ENCODE measurements at places on chromosomes 5 and 9.

DNA sequence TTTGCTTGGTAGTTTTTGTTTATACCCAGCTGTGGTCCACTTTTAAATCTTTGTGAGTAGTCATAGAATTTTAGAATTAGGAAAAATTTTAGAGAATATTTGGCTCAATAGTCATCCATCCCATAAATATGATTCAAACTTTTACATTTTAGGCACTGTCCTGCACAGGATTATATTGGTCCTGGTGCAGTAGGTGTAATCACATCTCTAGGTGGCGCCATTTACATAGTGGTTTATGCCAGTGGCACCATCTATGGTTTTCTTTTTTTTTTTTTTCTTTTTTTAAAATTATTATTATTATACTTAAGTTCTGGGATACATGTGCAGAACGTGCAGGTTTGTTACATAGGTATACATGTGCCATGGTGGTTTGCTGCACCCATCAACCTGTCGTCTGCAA, 260.7 kb upstream of the KCNN2 start:
- DNase-seq: no peak

DNA sequence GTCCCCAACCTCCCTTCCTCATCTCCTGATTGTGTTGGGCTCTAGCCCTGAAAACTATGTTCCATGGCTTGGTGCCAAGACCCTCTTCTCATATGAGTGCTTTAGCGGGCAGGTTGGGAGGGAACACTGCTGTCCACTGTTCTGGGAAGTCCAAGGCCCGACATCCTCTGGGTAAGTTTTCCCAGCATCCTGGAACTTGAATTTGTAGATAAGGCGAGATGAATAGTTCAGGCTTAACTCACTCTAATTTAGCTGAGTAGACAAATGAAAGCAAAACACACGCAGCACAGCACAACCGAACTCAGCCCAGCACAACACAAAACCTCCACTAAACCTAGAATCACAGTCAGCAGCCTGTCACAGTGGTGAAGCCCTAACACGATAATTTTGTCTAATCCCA, 95.3 kb upstream of the SLC28A3 start:
- DNase-seq: no peak

- DNase-seq: no peak
These were observed 161.6 kb upstream of the CD180 start for GRCh38 chr5:67358186-67358585.

DNA sequence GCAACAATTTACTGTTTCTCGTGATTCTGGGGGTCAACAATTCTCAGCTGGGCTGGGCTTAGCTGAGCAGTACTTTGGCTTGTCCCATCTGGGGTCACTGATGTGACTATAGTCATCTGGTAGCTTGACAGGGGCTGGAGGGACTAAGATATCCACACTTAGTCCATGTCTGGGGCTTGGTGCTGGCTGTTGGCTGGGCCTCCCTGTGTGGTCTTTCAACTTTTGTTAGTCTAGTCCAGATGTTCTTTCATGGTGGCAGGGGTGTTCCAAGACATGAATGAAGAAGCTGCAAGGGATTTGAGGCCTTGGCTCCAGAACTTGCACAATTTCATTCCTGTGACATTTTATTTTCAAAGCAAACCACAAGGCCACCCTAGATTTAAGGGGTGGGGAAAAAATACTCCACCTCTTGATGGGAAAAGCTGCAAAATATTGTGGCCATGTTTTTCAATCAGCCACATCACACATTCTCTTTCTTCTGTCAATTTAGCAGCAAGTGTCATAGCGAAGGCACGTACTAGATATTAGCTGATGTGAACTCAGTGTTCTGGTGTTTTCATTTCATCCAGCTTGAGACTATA, 59.2 kb downstream of the TSSK1B start:
- no peak for DNase-seq

- no peak for DNase-seq
These were observed 245.9 kb downstream of the SAXO1 start for GRCh38 chr9:18786911-18787650.

DNA sequence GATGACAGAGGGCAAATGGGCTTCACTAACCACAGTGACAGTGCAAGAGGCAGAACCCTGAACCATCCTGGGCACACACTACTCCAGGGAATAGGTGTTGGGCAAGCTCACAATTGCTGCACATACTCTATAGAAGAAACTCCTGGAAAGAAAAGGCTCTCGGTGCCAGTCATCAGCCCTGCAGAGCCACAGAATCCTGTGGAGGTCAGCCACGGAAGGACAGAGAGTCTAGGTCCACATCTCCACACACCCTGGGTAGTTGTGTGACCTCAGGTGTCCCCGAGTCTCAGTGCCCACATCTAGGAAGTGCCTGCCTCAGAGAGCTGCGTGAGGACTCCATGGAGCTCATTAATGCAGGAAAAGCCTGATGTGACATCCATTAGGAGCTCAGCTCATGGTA, 16.0 kb upstream of the ANGPTL2 start:
- DNase-seq: no peak

DNA sequence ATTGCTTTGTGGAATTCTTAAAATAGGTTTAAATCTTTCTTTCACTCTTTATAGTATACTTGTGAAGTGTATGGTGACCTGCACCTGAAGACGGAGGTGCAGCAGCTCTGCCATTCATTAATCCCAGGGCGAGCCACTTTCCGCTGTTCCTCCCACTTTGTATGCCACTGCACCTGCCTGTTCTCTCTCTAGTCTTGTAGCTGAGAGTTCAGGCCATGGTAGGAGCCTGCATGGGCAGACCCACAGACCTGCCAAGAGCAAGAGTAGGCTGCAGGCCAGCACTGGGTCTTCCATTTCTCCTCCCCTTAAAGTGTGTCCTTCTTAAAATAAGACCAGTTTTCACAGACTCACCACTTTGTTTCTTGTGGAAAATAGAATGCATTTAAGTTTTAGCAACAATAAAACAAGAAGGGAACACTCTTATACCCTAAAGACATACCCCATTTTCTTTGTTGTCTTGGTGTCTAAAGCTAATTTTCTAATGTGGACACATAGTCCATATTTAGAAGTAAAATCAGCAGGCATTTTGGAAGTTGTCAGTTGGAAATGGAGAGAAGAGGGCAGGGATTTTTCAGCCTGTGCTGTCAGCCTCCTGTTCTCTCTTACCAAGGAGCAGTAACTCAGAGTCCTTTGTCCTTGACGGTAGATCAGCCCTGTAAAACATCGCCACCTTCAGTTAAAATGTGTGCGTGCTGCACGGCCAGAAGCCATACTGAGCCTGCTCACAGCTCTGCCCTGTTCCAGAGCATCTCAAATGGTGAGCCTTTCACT, 103.2 kb downstream of the SNCAIP start:
- DNase-seq: peak; percentile 27

DNA sequence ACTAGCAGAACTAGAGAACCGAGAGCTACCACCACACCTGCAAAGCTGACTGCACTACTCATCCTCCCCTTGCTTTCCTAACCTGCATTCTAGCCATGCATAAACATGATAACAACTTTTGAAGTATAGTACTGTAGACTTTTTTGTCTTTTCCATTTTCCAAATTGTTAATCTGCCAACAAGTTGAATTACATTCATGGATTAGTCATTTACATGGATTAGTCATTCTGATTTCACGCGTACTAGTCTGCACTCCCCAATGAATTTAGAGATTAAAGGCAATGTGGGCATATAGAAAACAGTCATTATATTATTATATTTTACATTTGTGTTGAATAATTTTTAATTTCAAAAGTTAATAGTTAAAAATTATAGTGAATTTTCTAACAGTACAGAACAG, 81.4 kb downstream of the EDIL3 start:
- no peak for DNase-seq
